GM03348 (cell line): ENCODE measurements at places on chromosomes 11 and 22.

- DNase-seq = no peak
Measured at GRCh38 chr11:61524446-61524845, 15.9 kb downstream of the LRRC10B start.

- no peak for DNase-seq
Measured at GRCh38 chr11:67466962-67467771, 1.9 kb downstream of the TMEM134 start.

GRCh38 chr11:106017093-106017492, 4.9 kb downstream of the MSANTD4 start:
- no peak for DNase-seq

- DNase-seq = no peak
Measured at GRCh38 chr11:122077459-122077858, 38.6 kb downstream of the BLID start.

GRCh38 chr11:57637626-57638004, 12.1 kb downstream of the YPEL4 start:
- peak; percentile 37 for DNase-seq

DNA sequence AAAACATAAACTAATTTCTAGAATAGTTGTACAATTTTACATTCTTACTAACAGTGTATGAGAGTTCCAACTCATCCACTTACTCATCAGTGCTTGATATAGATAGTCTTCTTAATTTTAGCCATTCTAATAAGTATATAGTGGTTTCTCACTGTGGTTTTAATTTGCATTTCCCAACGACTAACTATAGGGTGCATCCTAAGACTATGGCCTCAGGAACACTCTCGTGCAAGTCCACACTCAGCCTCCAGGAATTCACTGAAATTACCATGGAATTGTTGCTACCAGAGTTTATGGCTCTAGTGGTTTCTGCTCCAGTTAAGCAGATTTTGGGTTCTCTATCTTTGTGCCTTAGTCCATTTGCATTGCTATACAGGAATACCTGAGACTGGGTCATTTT, 60.1 kb upstream of the GUCY1A2 start:
- DNase-seq = no peak

- no peak for DNase-seq
Measured at GRCh38 chr11:98771791-98772190, 249.0 kb upstream of the CNTN5 start.
